Bronchial epithelial cell (primary cell): ENCODE measurements at places on chromosomes 5 and 9.

GRCh38 chr5:134846641-134846960 is 833 bp downstream of the C5orf24 start:
- DNase-seq = peak; percentile 21

- DNase-seq = peak; percentile 88
Observed at GRCh38 chr5:43425983-43426382, 13.8 kb upstream of the CCL28 start.

DNA sequence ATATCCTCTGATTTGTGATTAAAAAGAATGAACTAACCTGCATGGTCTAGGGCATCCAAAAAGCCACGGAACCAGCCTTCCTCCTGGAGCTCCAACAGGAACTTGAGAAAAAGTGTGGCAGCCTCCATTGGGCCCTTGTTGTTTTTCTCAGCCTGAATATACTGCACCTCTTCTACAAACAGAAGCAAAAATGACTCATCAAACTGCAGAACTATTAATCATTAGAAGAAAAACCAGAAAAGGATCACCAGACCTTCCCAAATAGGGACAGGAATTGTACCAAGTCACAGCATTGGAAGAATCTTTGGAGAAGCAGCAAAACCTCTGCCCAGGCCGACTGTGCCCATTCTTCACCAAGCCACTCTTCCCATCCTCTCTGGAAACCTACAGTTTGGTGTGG is 25.2 kb downstream of the RIGI start:
- DNase-seq = peak; percentile 84

GRCh38 chr9:121156263-121156731 is 45.4 kb downstream of the RAB14 start:
- DNase-seq = peak; percentile 96

- no peak for DNase-seq
Observed at GRCh38 chr9:124487260-124488182, 19.7 kb downstream of the NR5A1 start.

DNA sequence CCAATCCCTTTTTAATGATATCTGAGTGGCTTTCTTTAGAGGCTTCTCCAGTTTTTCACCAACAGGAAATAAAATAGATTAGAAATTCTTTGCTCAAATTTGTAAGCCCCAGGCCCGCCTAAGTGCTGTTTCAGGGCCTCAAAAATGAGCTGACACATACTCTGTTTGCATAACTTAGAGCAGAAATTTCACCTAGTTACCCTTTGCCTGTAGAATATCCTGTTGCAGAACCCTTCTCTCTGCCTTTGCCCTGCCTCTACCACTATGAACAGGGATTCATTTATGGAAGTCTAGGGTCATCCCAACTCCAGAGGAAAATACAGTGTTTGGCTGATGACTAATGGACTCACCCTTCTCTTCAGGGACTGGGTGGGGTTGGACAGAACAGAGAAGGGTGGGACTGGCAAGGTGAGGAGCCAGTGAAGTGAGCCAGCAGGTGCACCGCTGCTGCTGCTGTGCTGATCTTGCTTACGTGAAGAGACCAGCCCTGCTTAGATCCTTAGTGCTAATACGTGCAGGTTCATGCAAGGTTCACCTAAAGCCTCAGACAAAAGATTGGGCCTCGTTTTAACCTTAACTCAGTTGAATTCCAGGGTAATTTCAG is 22.8 kb downstream of the OSTF1 start:
- DNase-seq = peak; percentile 88

DNA sequence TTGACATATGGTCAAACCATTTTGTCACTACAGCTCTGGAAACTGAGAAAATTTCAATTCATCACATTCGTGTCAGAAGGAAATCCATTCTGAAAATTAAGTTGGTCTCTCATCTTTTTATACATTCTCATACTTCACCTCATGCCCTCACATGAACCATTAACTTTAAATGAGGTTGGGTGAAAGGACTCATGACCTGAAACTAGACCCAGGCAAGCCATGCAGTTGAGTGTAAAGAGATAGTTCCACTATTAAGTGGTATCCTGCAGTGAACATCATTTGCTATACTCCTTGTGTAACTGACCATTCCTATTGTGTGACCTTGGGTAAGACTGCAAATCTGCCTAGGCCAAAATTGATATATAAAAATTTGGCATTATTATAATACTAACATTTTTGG is 299.6 kb upstream of the GRIN3A start:
- DNase-seq = no peak

GRCh38 chr9:134968011-134968822 is 50.5 kb upstream of the FCN1 start:
- DNase-seq = no peak

DNA sequence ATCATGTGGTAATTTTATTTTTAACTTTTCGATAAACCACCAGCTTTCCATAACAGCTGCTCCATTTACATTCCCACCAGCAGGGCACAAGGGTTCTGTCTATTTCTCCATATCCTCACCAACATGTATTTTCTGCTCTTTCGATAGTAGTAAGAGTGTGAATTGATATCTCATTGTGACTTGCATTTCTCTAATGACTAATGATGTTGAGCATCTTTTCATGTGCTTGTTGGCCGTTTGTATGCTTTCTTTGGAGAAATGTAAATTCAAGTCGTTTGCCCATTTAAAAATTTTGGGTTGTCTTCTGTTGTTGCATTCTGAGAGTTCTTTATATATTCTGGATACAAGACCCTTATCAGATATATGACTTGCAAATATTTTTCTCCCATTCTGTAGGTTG is 45.9 kb downstream of the PSD2 start:
- no peak for DNase-seq

- DNase-seq = no peak
Observed at GRCh38 chr5:126931963-126932660, 98.2 kb downstream of the MARCHF3 start.

GRCh38 chr5:88952344-88952743 is 69.4 kb upstream of the MEF2C start:
- peak; percentile 43 for DNase-seq

DNA sequence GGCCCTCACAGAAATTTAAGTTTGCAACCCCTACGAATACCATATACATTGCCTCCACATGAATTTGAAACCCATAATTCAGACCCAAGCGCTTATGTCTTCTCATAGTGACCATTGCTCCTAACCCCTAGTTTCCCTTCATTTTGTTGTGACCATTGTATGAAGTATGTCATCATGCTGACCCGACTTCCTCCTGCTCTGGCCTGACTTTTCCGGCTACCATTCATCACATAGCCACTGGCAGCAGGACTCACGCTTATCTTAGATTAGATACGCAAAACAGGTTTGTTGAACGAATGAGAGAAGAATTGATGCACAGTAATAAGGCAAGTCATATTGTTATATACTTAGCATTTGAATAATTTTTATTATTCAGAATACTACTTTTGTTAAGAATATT is 345.4 kb downstream of the FBXL17 start:
- DNase-seq = no peak

- DNase-seq = no peak
Observed at GRCh38 chr5:123227216-123227615, 138.2 kb downstream of the PRDM6 start.

- DNase-seq = no peak
Observed at GRCh38 chr5:85500869-85501268, 1116.2 kb upstream of the EDIL3 start.

DNA sequence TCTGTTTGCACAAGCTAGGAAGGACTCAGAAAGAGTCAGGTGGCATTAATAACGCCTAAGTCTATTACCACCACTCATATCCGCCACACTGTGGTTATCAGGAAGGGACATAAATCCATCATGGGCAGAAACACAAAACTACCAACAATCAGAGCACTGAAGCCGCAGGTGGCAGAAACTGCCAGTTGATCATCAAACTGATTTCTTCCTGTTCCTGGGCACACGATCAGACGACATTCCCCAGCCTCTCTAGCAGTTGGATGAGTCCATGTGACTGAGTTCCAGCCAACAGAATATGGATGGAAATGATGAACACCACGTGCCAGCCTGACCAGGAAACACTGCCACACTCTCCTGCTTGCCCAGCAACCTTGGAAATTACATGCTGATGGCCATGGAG is 181.7 kb downstream of the ELAVL2 start:
- no peak for DNase-seq

DNA sequence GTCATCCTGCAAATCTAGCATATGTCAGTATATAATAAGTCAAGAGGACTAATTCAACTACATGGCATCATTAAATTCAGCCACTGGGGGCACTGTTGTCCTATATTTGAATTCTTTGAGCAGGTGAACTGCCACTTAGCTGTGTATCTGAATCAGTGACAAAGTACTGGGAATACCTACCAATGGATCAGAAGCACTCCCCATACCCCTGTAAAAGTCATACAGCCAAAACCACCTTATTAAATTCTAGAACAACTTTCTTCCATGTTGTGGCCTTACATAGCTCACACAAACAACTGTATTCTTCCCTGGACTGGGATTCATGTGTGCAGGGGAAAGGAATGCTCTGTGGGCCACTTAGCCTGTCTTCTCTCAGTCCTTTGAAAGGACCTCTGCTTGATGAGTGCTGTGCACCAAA is 57.4 kb upstream of the PLPP6 start:
- peak; percentile 74 for DNase-seq

GRCh38 chr5:40317023-40317422 is 362.7 kb upstream of the PTGER4 start:
- DNase-seq = no peak

DNA sequence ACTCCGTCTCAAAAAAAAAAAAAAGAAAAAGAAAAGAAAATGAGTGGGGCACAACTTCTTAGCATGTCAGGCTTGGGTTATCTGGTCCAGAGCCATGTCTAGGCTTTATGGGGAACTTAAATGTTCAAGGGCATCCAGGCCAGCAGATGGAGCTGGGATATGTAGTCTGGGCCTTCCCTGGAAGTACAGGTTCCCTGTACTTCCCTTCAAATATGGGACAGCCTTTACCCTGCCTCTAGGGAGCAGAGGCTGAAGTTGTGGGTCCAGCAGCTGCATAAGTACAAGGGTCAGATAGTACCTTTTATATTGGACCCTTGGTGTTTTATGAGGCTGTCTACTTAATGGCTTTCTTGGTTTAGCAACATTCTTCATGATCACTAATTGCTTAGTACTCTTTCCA is 42.1 kb downstream of the FAF2 start:
- peak; percentile 44 for DNase-seq

- peak; percentile 30 for DNase-seq
Observed at GRCh38 chr9:73154722-73155121, 3.1 kb downstream of the ANXA1 start.

DNA sequence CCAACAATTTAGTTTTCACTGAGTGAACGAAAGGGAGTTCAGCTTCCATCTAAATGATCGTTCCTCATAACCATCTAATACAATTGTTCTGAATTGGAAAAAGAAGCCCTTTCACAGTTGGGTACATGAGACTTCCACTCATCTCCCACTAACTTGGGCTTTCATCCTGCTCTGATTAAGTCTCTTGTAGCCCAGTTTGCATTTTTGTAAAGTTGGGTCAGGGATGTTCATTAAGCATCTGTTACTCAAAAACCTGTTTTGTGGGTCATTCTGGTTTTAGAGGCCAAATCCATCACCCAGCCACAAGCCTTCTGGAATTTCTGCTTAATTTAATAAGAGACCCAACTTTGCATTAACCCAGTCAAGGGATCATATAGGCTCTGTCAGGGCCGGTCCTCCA is 385.3 kb downstream of the BNC2 start:
- no peak for DNase-seq

DNA sequence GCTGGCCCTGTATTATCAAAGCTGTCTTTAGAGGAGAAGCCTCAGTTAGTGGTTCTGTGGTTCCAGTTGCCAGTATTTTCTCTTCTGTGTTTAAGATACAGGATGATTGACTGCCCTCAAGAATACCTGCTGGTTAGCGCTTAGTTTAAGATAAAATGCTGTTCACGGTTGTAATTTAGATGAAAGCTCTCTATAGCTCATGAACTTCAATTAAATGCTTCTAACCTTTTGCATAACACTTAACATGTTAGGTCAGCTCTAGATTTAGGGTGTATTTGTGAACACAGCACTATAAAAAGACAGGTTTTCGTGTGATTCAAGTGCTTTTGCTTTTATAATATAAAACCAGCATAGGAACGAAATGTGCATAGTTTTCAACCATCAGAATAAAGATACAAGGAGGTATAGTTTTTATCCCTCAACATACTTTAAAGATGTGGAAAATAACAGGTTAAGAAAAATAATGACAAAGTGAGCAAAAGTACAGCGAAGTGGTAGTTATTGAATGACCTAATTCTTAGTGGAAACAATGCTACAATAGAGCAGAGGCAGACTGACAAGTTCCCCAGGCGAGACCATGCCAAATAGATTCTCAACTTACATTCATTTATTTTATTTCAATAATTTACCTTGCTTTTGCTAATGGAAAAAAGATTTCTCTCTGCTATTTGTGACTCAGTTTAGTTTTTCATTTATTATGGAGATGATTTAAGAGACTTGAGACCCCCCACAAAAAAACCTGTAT is 602.6 kb upstream of the DMAC1 start:
- no peak for DNase-seq

DNA sequence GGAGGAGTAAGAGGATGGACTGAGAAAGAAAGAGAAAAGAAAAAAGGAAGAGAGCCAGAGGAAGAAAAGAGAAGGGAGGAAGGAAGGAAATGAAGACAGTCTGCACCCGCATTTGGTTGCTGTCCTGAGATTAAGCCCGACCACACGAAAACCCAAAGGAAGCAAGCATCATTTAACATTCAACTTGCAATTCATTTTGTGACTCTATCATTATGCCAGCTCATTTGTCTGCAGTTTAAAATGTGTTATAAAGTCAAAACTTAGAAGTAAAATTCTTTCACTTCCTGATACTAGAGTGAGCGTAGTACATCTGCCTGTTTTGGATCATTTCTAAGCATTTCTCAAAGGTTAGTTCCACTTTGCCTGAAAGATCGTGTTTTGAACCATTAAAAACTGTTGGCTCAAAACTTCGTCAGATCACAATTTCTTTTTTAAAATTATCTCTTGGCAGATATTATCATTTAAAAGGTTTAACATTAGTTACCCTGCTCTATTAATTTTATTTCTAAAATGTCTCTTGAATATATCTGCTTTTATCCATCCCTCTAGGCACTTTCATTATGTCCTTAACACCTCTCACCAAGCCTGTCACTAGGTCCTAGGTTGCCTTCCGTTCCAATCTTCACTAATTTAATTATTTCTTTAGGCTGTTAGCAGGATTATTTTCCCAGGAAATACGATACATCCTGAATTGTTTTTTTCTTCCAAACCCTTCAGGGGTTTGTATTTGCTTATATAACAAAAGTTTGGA is 240.9 kb downstream of the TLE4 start:
- no peak for DNase-seq

GRCh38 chr5:170115925-170116324 is 10.2 kb downstream of the FOXI1 start:
- no peak for DNase-seq

DNA sequence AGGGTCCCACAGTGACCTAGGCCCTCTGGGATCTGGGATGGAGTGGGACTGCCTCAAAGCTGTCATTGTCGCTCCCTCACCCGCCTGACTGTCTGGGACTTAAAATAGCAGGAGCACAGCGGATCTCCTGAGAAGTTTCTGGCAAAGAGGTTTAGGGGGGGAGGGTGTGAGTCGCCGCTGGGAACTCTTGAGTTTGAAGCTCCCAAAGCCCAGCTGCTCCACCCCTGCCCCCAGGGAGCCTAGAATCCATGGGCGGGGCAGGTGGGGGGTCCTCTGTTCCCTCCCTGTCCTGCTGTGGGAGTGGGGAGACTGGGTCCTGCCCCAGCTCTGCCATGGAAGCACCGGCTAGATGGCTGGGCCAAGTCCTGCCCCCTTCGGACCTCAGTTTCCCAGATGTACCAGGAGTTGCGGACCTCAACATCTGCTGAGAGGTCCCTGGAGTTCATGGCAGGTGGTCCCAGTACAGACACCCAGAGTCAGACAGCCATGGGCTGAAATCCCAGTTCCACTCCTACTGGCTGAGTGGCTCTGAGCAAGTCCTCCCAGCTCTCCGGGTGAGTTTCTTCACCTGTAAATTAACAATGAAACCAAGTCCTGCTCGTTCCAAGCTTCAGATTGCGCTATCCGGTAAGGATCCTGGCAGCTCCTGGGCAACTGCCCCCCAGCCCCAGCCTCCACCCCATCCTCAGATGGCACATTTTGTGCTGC is 985 bp upstream of the WDR38 start:
- no peak for DNase-seq
